ENCODE measurements at places on chromosomes 7 and 10.

DNA sequence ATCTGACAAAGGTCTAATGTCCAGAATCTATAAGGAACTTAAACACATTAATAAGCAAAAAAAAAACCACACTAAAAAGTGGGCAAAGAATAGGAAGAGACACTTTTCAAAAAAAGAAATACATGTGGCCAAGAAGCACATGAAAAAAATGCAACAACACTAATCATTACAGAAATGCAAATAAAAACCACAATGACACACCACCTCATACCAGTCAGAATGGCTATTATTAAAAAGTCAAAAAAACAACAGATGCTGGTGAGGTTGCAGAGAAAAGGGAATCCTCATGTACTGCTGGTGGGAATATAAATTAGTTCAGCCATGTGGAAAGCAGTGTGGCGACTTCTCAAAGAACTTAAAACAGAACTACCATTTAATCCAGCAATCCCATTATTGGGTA is 119.0 kb downstream of the LMBR1 start:
- no peak for DNase-seq

DNA sequence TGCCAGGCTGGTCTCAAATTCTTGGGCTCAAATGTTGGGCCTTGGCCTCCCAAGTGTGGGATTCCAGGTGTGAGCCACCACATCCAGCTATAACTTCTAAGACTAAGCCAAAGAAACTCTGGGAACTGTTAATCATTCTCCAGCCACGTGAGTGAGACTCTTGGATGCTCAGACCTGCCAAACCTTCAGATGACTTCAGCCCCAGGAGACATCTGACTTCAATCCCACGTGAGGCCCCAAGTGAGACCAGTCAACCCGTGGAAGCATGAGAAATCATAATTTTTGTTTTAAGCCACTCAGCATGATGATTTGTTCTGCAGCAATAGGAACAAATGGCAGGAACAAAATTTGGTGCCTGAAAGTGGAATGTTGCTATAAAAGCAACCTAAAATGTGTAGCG is 4.3 kb upstream of the PCBD1 start:
- DNase-seq, result no peak

DNA sequence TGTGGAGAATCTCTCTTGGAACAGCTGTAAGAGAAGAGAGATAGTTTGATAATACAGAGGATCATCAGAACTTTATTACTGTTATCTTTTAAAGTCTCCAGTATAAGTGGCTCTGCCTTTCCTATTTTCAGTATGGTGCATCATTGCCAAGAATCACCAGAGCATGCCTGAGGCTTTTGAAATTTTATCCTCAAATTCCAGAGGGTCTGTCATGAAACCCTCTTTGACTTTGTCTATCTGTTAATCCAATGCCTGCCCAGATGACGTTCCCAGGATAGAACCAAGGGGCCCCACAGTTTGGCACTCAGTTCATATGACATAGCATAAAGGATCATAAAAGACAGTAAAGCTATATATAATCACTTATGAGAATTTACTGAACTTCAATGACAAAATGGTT is 35.3 kb upstream of the SEMA3C start:
- no peak for DNase-seq

GRCh38 chr10:35821339-35821911 is 179.3 kb upstream of the FZD8 start:
- DNase-seq, result no peak

- DNase-seq, result no peak
Measured at GRCh38 chr7:128030654-128031611, at the start of gene LRRC4. LRRC4 (minus strand) TSS chr7:128031437; CDS start chr7:128030640, 797 bp downstream.

GRCh38 chr10:14667781-14668180 is 106.9 kb downstream of the FAM107B start:
- DNase-seq, result no peak

- DNase-seq, result no peak
Measured at GRCh38 chr10:78377356-78377755, 343.7 kb downstream of the RPS24 start.

DNA sequence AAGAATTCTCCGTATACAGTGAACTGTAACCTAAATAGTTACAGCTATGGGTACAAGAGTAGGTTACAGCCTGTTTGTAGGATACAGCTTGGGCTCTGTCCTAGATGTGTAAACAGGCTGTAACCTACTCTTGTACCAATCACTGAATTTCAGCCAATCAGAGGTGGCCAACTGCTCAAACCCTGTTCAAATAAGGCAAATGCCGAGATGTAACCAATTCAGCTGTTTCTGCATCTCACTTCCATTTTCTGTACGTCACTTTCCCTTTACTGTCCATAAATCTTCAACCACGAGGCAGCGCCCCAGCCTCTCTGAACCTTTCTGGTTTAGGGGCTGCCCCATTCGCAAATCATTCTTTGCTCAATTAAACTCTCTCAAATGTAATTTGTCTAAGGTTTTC is 8.3 kb upstream of the MMP21 start:
- no peak for DNase-seq

DNA sequence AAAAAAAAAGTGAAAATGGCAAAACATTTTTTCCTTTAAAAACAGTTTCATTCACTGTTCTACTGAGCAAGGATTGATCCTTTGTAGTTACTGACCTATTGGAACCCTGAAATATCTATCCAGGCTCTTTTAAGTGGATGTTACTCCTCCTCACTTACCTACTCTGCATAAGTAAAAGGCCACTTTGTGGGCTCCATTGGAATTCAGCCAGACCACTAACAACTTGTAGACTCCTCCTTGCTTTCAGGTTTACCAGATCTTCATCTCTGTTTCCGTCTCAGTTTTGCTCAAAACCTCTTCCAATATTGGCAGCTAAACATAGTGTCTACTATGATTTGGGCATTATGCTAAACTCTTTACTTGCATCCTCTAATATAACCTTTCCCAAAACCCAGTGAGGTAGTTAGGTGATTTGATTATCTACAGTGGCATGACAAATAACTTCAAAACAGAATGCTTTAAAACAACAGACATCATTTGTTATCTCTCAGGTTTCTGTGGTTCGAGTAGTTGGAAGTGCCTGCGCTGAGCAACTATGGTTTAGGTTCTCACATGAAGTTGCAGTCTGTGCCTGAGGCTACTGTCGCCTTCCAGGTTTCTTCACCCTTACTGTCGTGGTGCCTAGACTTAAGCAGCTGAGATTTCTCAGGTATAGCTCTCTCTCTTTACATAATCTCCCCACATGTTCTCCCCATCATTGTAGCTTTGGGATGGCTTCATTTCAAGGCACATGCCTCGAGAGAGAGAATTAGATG is 698.2 kb downstream of the REEP3 start:
- DNase-seq, result no peak

- no peak for DNase-seq
Measured at GRCh38 chr7:30678805-30679204, 3.5 kb downstream of the CRHR2 start.

GRCh38 chr7:73904219-73905137 is 43.5 kb downstream of the TMEM270 start:
- no peak for DNase-seq

DNA sequence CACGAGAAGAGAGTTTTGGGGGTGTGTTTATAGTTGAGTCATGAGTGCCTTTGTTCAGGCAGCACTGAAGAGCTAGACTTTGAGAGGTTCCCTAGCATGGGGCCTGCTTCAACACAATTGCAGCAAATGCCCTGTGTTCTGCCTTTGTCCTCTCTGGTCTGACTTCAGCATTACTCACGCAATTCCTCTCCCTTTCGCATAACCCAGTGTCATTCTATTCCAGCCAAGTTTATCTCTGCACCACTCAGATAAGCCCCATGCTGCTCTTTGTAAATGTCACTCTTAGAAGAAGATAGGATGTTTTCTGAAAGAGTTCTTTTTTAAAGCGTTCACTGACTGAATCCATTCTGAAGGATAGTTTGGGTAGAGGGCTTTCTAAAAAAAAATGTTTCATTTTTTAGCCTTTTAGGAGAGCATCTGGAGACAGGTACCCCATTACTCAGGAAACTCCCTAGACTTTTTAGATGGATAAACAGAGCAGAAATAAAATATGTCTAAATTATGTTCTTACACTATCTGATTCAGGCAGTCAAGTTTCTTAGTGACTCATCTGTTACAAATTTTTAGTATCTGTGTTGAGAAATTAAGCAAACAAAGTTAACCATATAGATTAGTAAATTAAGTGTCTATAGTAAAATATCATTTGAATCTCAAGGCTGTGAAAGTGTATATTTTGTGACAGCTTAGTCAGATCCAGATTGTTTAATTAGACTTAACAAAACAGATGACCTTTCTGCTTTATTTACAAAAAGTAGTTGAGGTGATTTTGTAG is 318.5 kb downstream of the GPR158 start:
- DNase-seq, result no peak

DNA sequence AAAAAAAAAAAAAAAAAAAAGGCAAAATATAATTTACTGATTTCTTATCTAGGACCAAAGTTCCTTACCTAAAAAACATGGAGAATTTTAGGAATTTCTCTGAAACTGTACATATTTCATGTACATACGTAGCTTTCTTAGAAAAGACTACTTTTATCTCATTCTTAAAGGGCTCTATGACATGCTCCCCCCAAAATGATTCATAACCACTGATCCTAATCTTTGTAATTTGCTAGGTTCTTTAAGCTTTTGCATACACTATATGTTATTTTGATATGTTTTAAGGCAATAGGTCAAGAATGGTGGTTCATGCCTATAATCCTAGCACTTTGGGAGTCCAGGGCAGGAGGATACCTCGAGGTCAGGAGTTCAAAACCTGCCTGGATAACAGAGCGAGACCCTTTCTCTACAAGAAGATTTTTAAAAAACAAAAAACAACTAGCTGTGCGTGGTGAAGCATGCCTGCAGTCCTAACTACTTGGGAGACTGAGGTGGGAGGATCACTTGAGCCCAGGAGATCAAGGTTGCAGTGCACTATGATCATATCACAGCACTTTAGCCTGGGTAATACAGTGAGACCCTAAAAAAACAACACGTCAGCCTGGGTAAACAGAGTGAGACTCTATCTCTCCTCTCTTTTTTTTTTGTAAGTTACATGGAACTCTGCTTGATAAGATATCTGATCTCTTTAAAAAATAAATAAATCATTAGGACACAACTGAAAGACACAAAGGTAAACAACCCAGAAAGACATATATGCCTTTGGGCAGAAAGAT is 54.8 kb downstream of the ATAD1 start:
- DNase-seq, result no peak

DNA sequence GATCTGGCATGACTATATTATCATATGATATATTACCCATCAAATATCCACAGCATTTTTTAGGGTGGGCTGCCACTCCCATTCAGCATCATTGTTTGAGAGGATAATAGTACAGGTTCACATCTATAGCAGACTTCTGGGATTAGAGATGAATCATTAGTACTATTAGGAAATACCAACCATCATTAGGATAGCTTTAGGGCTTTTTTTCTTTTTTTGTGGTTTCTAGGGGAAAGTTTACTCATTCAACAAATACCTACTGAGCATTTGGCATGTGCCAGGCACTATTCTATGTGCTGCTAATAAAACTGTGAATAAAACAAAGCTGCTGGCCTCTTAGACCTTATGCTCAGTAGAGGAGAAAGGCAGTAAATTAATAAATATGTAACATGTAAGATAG is 40.6 kb downstream of the NHLRC2 start:
- no peak for DNase-seq

GRCh38 chr10:18079665-18080295 is 60.4 kb upstream of the CACNB2 start:
- DNase-seq, result no peak

GRCh38 chr10:42827201-42827600 is 44.6 kb downstream of the BMS1 start:
- DNase-seq, result no peak

DNA sequence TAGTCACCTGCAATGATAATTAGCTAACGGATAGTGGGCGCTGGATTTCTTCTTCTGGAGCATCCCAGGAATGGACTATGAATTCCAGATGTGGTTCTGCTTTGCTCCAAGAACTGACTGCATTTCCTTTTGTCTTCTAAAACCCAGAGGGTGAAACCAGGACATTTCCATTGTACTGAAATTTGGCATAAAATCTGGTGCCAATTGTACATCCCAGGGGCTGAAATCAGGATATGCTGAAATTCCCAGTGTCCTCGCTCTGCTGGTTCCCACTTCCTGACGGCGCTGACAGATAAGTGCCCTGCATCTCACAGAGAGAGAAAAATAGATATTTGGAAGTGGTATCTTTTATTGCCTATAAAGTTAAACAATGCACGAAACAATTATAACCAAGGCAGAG is 31.9 kb downstream of the RBM20 start:
- no peak for DNase-seq

DNA sequence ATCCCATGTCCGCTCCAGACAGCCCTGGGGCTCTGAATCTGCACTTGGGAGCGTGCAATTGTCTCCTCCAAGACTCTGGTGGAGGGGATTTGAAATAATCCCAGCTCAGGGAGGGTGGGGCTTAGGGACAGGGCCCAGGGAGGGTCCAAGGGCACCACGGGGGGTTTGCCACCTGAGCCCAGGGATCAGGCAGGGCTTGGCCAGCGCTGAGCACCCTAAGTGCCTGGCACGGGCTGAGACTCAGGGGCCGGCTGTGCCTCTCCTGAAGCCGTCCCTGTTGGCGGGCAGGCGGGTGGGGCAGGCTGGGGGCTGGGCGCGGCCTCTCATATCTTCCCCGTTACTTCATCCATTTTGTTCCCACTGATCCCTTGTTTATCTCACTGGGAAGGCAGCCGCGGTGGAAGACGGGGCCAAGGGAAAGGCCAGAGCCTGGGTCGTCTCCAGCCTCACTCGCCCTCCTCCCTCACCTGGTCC is 41.8 kb upstream of the ELN start:
- DNase-seq, result no peak

DNA sequence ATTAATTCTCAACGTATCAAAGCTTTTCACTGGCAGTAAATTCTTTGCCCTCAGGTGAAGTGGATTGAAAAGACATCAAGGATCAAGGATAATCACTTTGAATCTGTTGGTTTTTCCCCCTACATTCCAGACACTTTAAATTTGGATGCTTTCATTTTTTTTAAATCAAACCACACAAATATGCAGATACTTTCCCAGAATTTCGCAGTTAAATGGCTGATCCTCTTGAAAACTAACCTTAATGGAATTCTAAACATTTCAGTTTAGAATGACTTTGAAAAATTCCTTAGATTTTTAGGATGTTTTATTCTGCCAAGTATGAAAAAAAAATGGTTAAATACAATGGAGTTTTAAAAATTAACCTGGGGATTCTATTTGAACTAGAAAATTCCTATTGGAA is 325.9 kb downstream of the GFRA1 start:
- DNase-seq, result no peak

DNA sequence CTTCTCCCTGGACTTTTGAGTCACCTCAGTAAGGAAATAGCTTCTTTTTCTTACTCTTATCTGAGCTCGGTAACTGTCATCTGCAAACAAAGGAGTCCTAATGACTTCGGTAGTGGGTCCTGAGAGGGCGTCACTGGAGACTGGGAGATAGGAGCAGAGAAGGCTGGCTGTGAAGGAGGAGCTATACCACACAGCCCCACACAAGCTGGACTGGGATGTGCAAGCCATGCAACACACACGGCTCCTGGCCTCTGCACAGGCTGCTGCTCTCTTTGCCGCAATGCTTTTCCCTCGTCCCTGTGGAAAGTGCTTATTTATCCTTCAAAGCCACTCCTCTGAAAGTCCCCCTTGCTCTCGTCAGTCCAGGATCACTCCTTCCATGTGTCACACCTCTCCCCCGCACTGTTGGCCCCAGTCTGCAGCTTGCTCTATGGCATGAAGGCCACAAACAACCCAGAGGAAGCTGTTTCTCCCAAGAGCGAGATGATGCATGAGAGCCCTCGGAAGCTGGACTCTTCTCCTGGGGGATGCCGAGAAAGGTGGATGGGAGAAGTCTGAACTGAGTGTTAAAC is 14.9 kb downstream of the TMEM273 start:
- no peak for DNase-seq

All from activated T-cell treated with anti-CD3 and anti-CD28 coated beads, Interleukin-2, amount 50 U/mL, for 4 hours (primary cell).